AG04449 (cell line): ENCODE measurements at places on chromosomes 16 and 17.

DNA sequence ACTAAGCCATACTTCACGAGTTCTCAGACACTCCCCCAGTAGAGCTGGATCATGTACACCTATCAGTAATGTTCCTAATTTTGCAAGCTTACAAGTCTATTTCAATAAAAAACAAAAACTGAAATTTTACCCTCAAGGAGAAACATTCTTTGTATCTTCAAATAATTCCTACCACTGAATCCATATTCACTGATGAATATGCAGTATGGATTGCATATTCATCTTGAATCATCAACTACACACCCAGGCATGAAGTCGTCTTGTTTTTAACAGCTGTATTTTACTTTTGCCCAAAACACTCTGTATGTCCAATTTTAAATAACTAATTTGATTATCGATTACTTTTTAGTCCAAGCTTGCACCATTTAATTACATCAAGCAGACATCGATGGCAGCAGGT is 31.8 kb downstream of the ZDHHC7 start:
- DNase-seq: no peak

- DNase-seq: no peak
Measured at GRCh38 chr16:50537533-50538290, 10.5 kb upstream of the NKD1 start.

GRCh38 chr16:63581570-63581969 is 1540.3 kb downstream of the CDH11 start:
- no peak for DNase-seq

- no peak for DNase-seq
Measured at GRCh38 chr17:2138761-2139160, 83.9 kb downstream of the HIC1 start.

DNA sequence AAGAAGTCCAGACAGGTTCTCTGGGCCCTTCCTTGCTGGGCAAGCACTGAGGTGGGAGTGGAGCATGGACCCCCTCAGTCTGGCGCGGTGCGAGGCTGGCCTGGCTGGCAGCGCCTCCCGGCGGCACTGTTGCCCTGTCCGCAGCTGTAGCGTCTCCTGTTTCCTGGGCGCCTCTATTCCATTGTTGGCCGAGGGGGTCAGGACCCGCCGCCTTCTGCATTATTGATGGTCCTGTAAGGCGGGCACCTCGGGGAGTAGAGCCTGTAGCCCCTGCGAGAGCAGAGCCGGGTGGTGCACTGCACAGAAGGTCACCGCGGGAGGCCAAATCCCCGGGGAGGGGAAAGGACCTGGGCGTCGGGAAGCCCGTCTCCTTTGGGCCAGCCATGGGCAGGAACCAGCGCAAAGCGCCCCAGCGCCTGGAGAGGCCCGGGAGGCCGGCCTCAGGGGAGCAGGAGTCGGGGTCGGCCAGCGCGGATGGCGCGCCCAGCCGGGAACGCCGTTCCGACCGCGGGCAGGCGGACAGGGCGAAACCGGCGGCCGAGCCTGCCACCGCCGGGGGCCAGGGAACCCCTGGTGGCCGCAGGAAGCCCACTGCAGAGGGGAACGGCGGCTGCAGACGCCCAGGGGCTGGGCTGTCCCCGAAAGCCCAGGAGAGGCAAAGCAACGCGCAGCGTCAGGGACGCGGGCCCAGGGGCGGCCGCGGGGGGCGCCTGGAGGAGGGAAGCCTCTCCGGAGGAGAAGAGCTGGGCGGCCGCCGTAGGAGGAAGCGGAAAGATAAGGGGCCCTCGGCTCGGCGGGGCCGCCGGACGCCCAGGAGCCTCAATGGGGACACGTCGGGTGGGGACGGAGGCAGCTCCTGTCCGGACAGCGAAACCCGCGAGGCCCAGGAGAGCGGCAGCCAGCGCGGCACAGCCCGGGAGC is at the start of gene MYO15B:
Gene MYO15B (plus strand): TSS at position 126 of the 921 bp plus-strand sequence. CDS start 258 bp downstream, at position 384.
- no peak for DNase-seq

- no peak for DNase-seq
Measured at GRCh38 chr17:49180998-49181635, 29.3 kb downstream of the GNGT2 start.

- no peak for DNase-seq
Measured at GRCh38 chr16:69610356-69610755, 44.6 kb downstream of the NFAT5 start.

DNA sequence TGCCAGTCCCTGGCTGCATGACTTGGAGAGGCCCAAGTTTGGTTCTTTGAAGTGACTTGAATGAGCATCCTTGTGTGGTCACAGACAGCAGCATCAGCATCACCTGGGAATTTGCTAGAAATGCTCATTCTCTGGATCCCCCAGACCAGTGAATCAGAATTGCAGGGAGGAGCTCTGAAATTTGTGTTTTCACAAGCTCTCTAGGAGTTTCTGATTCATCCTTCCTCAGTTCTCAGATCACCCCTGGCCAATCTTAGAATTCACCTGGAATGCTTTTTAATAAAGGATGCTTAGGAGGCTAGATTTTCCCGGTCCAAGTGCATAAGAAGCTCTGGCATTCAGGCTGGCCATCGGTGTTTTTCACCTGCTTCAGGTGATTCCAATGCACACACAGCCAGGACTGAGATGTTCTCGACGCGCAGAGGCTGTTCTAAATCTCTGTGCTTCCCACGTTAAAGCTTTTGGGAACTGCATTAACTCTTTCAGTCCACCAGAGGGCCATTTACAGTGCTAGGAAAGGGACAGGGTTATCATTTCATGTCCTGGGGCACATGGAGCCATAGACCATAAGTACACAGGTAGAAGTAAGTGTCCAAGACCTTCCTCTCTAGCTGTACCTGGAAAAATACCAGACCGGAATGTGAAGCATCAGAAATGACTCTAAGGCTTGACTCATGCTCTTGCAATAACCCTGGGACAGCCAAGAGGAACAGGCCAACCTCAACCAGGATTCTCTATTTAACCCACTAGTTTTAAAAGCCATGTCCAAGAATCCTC is 85.7 kb upstream of the XYLT1 start:
- no peak for DNase-seq

DNA sequence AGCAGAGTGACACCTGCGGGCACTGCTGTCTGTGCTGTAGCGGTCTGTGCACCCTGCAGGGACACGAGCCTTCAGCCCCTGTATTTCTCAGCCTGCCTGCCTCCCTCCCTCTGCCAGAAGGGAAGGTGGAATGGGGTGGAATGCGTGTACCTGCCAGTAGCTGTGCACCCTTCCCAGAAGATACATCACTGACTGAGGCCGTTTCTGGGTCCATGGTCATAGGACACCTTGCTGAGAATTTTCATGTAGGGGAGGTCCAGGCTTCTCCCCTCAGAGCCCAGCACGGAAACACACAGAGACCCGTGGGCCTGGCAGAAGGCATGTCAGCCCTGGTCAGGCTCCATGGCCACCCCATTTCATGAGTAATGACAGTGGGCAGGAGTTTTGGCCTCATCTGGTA is 16.5 kb downstream of the DBNDD1 start:
- DNase-seq: no peak

- DNase-seq: no peak
Measured at GRCh38 chr17:2398182-2398581, 2.7 kb downstream of the MNT start.

- DNase-seq: no peak
Measured at GRCh38 chr16:77823067-77823466, 34.7 kb downstream of the VAT1L start.

GRCh38 chr16:86856946-86857586 is 278.7 kb downstream of the FOXL1 start:
- no peak for DNase-seq

DNA sequence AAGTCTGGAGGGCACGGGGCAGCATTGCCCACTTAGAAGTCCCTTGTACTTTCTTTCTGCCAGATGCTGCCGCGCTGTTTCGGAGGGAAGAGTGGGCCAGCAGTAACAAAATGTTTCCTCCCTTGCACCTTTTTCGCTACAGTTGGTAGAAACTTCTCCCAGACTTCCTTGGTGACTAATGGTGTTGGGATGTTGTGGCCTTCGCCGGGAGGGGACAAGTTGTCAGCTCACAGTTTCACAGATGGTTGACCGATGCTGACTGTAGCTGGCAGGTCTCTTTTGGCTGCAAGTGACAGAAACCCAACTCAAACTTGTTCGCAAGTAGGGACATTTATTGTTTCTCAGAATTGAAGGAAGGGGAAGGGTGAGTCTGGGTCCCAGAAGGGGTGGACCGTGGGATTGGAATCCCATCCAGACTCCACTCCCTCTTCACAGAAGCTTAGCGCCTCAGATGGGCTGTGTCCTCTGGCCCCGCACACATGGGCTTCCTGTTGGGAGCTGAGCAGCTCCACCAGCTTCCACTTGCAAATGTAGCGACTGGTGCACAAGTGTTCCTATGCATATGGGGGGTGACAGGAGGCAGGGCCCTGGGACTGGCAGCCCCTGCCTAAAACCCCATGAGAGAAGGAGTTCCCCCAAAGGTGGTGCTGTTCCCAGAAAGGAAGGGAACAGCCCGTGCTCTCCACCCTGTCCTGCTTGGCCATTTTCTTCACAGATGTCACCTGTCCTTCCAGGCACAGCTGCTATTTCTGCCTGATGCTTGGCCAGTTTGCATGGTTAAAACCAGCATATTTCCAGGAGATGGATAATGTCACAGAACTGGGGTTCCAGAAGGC is 30.9 kb upstream of the RPRML start:
- DNase-seq: no peak

DNA sequence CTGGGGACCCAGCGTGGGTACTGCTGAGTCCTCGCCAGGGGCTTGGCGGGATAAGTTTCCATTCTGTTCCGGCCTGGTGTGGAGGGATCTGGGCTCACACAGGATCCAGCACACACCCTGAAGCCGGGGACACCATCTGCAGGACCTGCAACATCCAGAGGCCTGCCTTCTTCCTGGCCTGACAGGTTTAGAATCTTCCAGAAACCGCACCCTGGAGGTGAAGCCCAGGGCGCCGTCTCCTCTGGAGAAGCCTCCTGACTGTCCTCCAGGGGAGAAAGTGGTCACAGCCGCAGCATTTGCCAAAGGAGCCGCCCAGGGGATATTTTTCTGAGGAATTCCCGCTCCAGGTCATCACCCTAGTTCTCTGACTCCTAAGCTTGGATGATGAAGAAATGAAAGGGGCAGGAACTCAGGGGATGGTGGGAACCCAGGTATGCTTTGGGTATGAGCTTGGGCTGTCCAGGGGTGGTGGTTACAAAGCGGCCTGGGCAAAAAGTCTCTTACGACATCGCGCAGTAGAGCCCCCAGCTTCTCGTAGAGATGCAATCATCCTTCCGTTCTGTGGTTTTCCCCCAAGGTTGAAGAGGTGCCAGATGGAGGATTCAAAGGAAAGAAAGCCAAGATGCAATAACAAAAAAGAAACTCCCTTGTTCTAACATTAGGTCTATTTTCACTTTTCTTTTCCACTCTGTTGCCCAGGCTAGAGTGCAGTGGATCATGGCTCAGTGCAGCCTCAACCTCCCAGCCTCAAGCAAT is 9.1 kb upstream of the CRISPLD2 start:
- no peak for DNase-seq
